ENCODE measurements at places on chromosomes 6 and 20.

DNA sequence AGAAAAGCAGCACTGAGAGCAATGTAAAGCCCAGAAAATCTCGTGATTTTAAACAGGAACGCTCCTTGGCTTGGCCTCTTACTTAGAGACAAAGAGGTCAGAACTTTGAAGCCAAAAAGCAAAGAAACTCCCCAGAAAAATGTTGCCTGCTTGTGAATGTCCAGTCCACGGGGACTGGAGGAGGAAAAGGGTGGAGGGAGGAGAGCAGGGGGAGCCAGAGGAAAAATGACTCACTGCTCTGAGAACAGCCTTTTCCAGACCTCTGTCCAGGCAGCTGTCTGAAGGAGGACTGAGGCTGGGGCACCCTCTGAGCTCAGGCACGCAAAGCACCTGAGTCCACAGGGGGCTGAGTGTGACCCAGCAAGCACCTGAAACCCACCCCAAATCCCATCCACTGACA lies 64.7 kb downstream of the TRAM2 start:
- no peak for DNase-seq
- no peak overlapping the region for H3K27ac ChIP-seq
- no peak overlapping the region for H3K4me3 ChIP-seq
- no peaks in the 10 kb centered on the region for H3K27me3 ChIP-seq
- no peaks in the 10 kb centered on the region for H3K4me1 ChIP-seq
- H3K36me3 ChIP-seq: peaks cover 23% of the 10 kb centered on the region

GRCh38 chr6:110296241-110297025 lies 61.7 kb downstream of the METTL24 start:
- no peaks in the 10 kb centered on the region for H3K4me1 ChIP-seq
- peaks cover 4% of the 10 kb centered on the region for H3K27me3 ChIP-seq
- DNase-seq: no peak
- H3K36me3 ChIP-seq: no peaks in the 10 kb centered on the region
- no peak overlapping the region for H3K4me3 ChIP-seq
- H3K27ac ChIP-seq: no peak overlapping the region

DNA sequence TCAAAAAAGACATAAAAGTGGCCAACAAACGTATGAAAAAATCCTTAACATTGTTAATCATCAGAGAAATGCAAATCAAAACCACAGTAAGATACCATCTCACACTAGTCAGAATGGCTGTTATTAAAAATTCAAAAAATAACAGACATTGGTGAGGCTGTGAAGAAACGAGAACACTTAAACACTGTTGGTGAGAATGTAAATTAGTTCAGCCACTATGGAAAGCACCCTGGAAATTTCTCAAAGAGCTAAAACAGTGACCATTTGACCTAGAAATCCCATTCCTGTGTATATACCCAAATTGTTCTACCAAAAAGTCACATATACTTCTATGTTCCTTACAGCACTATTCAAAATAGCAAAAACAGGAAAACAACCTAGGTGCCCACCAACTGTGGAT lies 24.9 kb upstream of the NT5E start:
- peaks cover 8% of the 10 kb centered on the region for H3K4me1 ChIP-seq
- H3K27me3 ChIP-seq: peaks cover 6% of the 10 kb centered on the region
- DNase-seq: no peak
- H3K4me3 ChIP-seq: no peak overlapping the region
- no peak overlapping the region for H3K27ac ChIP-seq

DNA sequence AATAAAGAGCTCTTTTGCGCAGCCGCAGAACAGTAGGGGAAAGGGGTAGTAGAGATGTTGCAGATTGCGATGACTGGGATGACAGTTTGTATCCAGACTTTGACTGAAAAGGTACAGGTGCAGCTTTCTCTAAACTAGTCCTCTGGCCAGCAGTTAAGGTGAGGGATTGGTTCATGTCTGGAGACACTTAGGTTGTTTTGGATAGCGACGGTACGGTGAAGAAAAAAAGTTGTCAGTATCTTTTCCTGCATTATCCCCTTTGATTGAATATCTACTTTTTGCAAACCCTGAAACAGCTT lies 537 bp downstream of the PRR3 start:
- no peak for DNase-seq
- peak overlapping the region; percentile 98 for H3K27ac ChIP-seq
- no peaks in the 10 kb centered on the region for H3K27me3 ChIP-seq
- peak overlapping the region; percentile 93 for H3K4me3 ChIP-seq

GRCh38 chr6:19668710-19669109 lies 168.5 kb upstream of the ID4 start:
- no peak for DNase-seq
- no peak overlapping the region for H3K4me3 ChIP-seq
- no peak overlapping the region for H3K27ac ChIP-seq
- H3K4me1 ChIP-seq: no peaks in the 10 kb centered on the region

DNA sequence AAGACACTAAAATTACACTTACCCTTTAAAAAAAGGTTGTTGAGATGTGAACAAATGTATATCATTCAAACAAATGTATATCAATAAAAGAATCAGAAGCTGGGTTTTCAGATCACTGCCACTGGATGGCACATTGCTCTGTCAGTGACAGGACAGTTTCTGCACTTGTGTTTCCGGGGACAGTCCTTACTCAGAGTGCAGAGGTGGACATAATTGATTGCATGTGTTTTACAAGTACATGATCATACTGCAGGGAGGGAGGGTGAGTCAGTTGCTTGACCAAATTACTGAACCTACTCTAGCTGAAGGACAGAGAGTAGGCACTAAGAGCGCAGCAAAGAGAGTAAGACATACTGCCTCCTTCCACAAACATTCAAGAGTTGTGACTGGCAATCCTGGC lies 302.3 kb downstream of the TENT5A start:
- H3K4me1 ChIP-seq: no peaks in the 10 kb centered on the region
- DNase-seq: no peak
- H3K36me3 ChIP-seq: no peaks in the 10 kb centered on the region
- no peak overlapping the region for H3K4me3 ChIP-seq
- no peaks in the 10 kb centered on the region for H3K27me3 ChIP-seq

GRCh38 chr6:170069611-170070010 lies 221.3 kb downstream of the DLL1 start:
- H3K27me3 ChIP-seq: peaks cover 35% of the 10 kb centered on the region
- H3K4me3 ChIP-seq: no peak overlapping the region
- no peak for DNase-seq

DNA sequence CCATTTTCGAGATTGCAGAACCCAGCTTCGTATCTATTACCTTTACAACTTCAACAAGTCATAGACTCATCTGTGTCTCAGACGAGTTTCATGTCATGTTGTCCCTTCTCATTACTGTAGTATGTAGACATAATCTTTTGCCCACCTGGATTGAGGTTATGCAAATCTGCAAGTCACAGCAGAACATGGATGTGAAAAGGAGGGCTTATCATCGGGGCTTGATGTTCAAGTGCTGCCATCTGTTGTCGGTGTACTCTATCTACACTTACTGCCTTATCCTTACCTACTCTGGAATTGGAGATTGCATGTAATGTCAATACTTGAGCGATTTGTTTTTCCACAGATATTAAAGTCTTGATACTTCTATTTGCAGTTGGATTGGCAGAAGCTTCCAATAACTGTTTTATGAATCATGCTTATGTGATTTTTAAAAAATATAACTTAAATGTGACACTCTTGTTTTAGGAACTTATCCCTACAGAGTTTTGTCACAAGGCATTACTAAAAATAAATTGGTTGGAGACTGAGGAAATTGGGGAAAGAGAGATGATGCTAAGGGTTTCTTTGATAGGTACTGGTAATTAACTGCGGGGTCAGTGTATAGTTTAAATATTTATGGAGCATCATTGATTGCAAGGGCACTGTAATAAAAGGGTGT lies 3.0 kb upstream of the GOPC start:
- H3K4me3 ChIP-seq: no peak overlapping the region
- DNase-seq: peak; percentile 20
- H3K27ac ChIP-seq: no peak overlapping the region
- H3K4me1 ChIP-seq: peaks cover 11% of the 10 kb centered on the region

- DNase-seq: no peak
- H3K4me3 ChIP-seq: no peak overlapping the region
- peak overlapping the region; percentile 2 for H3K27ac ChIP-seq
- peaks cover 3% of the 10 kb centered on the region for H3K36me3 ChIP-seq
- H3K4me1 ChIP-seq: peaks cover 79% of the 10 kb centered on the region
Measured at GRCh38 chr6:157079771-157080170, 243.5 kb downstream of the TMEM242 start.

DNA sequence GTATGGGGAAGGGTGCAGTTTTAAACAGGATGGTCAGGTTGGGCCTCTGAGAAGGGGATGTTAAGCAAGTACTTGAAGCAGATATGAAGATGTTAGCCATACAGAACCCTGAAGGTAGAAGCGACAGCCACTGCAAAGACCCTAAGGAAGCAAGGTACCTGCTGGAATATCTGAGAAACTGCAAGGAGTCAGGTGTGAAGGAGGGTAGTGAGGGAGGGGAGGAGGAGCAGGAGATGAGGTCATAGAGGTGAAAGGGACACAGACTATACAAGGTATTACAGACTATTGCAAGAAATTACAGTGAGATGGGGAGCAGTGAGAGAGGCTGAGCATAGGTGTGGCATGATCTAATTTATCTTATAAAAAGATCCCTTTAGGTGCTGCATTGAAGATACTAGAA lies 22.2 kb upstream of the DEFB112 start:
- no peak overlapping the region for H3K4me3 ChIP-seq
- DNase-seq: no peak
- no peaks in the 10 kb centered on the region for H3K27me3 ChIP-seq
- no peaks in the 10 kb centered on the region for H3K36me3 ChIP-seq
- no peaks in the 10 kb centered on the region for H3K4me1 ChIP-seq

- no peak overlapping the region for H3K4me3 ChIP-seq
- peaks cover 17% of the 10 kb centered on the region for H3K36me3 ChIP-seq
- H3K27ac ChIP-seq: no peak overlapping the region
Measured at GRCh38 chr6:144497650-144498049, 212.5 kb downstream of the UTRN start.

DNA sequence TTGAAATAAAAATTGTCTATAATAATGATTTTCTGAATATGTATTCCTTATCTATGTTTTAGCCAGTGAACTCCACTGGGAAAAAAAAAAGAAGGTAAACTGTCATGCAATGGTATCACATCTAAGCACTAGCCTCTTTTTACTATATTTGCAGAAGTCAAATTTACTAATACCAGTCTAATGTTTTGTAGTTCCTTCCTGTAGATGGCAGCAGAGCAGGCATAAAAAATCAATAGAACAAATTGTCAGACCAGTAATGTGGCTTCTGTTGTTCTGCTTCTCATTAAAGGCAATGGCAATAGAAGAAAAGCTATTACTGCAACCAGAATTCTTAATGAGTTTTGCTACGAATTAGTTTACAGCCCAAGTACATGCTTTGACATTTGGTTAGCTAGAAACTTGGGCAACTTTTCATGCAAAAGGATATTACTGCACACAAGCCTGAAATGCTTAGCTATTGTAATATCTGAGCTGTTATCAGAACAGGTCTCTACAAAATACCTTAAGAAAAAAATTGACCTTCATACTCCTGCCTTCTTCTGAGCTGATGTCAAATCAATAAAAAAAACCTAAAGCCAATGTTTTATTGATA lies 476.9 kb downstream of the KHDRBS2 start:
- no peaks in the 10 kb centered on the region for H3K4me1 ChIP-seq
- no peak overlapping the region for H3K27ac ChIP-seq
- H3K36me3 ChIP-seq: peaks cover 7% of the 10 kb centered on the region
- no peaks in the 10 kb centered on the region for H3K27me3 ChIP-seq

DNA sequence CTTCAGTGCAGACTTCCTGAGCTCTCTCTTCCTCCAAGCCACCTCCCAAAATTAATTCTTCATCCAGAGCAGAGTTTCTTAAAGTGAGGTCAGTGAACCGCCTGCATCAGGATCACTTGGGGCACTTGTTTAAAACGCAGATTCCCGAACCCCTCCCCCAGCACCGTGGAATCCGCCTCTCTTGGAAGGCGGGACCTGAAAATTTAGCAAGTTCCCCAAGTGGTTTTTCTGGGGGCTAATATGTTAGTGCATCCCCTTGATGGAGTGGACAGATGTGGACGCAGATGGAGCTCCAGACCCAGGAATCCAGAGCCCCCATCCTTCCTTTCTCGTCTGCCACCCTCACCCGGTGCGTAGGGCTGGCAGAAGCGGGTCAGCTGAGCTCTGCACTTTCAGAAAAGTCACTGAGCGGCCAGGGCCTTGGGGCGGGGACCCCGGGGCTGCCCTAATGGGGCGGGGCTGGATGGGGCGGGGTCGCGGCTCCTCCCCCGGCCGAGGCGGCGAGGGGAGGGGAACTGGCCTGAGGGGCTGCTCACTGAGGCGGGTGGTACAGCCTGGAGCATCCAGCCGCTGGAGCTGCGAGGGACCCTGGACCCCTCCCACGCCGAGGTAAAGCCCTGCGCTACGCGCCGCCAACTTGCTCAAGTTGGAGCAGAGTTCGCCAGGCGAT lies at the start of the genes DEFB124 and REM1:
DEFB124 (minus strand) TSS at position 370 of the 670 bp plus-strand sequence. CDS start 2,114 bp downstream, outside the sequence.
REM1 (plus strand) TSS at position 531 of the 670 bp plus-strand sequence. CDS start 1,158 bp downstream, outside the sequence.
- H3K4me1 ChIP-seq: peaks cover 18% of the 10 kb centered on the region
- H3K36me3 ChIP-seq: peaks cover 4% of the 10 kb centered on the region
- H3K27ac ChIP-seq: peak within 1 kb of the TSS; percentile 81

- H3K36me3 ChIP-seq: no peaks in the 10 kb centered on the region
- no peaks in the 10 kb centered on the region for H3K27me3 ChIP-seq
- H3K27ac ChIP-seq: peak overlapping the region; percentile 90
Measured at GRCh38 chr6:163667372-163668060, 253.0 kb downstream of the QKI start.

DNA sequence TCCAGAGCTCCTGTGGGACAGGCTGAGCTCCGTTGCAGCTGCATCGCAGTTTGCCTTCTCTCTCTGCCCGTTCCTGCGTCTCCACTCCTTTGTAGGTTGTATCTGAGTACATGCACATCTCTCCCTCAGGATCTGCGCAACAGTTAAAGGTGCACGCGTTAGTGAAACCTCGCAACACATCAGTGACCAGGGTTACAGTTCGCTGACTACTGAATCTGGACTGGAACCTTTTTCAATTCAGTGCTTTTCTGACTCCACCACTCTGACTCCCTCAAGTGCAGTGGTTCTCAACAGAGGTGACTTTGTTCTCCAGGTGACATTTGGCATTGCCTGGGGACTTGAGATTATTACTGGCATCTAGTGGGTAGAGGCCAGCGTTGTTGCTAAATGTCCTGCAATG lies 44.0 kb downstream of the UST start:
- H3K36me3 ChIP-seq: peaks cover 8% of the 10 kb centered on the region
- no peaks in the 10 kb centered on the region for H3K27me3 ChIP-seq
- peak; percentile 23 for DNase-seq
- peak overlapping the region; percentile 44 for H3K27ac ChIP-seq
- H3K4me3 ChIP-seq: peak overlapping the region; percentile 51
- H3K4me1 ChIP-seq: peaks cover 25% of the 10 kb centered on the region

DNA sequence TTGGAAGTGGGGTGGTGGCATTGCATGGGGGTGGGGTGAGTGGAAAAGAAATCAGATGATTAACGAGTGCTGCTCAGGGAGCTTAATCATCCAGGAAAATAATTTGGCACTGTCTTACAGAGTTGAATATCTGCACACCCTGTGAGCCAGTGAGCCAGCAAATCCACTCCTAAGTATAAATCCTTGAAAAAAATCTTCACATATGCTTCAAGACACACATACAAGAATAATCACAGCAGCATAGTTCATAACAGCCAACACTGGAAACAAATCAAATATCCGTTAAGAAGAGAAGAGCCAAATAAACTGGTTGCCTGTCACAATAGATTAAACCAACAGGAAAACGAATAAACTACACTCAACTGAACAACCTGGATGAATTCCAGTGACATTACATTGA lies 62.8 kb downstream of the SAMD3 start:
- no peaks in the 10 kb centered on the region for H3K27me3 ChIP-seq
- DNase-seq: no peak
- H3K27ac ChIP-seq: no peak overlapping the region
